ENCODE measurements at places on chromosomes 1 and 21.

- no peak for DNase-seq
Measured at GRCh38 chr1:20210736-20211460, 24.6 kb upstream of the PLA2G2C start.

DNA sequence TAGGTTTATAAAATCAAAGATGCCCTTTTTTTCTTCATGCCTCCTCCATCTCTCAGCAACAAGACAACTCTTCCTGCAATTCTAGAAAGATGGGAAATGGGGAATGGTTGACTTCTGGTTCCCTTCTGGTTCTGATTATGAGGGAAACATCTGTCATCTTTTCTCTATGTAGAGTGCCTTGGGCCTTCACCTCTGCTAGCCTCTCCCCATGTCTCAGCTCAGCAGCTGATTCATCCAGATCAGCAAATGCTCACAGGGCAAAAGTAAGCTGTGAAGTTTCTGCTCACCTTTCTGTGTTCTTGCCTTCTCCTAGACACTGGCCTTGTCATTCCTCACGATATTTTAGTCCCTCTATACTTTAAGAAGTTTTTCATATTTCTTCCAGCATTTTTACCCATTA, 17.8 kb upstream of the BECN2 start:
- no peak for DNase-seq

GRCh38 chr1:176199707-176200106, 7.4 kb downstream of the COP1 start:
- DNase-seq = no peak

GRCh38 chr1:156451505-156452160, 48.9 kb downstream of the MEF2D start:
- no peak for DNase-seq

- no peak for DNase-seq
Measured at GRCh38 chr1:201551877-201552731, 13.2 kb downstream of the NAV1 start.

DNA sequence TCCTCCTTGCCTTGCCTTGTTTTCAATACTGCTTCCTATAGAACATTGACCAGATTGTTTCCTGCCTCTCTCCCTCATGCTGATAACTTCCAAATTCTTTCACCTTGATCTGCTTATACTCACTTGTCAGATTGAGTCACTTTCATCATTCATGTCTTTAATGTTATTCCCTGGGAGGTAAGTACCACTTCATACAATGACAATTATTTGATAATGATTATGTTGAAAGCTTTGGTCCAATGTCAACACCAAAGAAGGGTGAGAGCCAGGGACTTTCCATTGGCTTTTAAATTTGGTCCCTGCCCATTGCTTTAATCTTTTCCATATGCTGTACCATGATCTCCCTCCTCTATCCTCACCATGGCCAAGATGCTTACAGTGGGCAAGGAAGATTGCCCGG, 137.4 kb downstream of the SYT2 start:
- no peak for DNase-seq

DNA sequence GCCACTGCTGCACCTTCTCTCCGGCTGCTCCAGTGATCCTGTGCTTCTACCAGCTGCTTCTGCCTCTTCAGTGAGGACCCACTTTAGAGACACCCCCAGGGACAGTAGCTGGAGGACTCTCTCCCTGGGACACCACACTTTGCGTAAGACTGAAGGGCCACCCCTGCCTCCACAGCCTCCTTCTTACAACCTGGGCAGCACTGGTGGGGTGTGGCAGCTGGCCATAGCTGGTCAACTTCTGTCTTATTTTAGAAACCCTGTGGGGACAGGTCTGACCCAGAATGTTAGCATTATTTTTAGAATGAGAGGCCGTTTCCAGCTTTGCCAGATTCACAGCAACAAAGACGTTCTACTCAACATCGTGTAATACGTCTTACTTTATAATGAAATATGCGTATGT, 1.1 kb upstream of the KRTAP10-9 start:
- no peak for DNase-seq

GRCh38 chr1:229792012-229792975, 166.2 kb downstream of the URB2 start:
- no peak for DNase-seq

DNA sequence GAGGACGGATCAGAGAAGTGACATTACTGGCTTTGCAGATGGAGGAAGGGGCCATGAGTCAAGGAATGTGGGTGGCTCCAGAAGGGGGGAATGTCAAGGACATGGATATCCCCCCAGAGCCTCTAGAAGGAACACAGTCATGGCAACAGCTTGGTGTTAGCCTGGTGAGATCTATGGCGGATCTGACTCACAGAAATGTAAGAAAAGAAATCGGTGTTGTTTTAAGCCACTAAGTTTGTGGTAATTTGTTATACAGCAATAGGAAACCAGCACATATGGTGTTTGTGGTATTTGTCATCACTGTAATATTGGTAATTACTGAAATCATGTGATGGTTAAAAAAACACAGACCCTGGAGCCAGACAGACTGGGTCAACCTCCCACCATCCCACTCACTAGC, 236.2 kb downstream of the SETD4 start:
- DNase-seq = no peak

- no peak for DNase-seq
Measured at GRCh38 chr1:171935086-171935485, 93.8 kb downstream of the DNM3 start.

DNA sequence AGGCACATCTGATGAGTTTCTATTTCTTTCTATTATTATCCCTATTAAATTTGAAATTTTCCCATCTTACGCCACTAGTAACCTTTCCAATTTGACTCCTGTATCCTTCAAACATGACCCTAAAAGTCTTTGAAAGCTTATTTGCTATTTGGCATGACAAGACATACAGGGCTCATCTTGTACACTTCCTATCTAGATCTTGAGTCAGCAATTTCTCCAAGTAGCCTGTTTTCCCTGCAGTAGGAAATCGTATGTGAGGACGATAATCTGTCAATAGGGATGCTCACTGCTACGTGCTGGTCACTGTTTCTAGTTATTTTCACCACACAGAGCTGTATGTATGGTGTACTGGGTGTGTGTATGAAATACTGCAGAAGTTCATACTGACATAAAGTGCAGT, 142.7 kb downstream of the CDC42BPA start:
- DNase-seq = no peak
